ENCODE measurements at places on chromosomes 13 and 19. TPM values are rescaled to one million over a fixed set of nuclear protein-coding genes. Genes with fewer than 3 reads are reported as not detected.

GRCh38 chr13:43924549-43925245, 45.0 kb downstream of the LACC1 start:
- no peak for DNase-seq

- DNase-seq: no peak
These were observed 22.9 kb downstream of the ZNF114 start for GRCh38 chr19:48292798-48293197.

DNA sequence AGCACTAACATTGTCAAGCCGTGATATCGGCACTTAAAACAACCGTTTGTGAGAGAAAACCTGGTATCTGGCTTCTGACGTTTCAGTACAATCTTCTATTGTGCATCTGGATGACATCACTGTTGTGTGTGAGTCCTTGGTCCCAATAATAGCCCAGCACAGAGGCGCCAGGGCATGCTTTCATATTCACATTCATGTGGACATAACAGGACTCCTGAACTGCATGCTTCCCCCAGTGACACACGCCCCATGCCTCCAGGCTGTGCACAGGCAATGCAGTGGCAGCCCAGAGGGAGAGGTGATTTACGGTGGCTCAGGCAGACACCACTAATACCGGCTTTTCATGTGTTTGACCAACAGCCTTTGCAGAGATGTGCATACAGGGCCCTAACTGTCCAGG, 58.1 kb downstream of the MRPL57 start:
- no peak for DNase-seq

- DNase-seq: no peak
These were observed 53.0 kb upstream of the UQCRFS1 start for GRCh38 chr19:29266001-29266400.

DNA sequence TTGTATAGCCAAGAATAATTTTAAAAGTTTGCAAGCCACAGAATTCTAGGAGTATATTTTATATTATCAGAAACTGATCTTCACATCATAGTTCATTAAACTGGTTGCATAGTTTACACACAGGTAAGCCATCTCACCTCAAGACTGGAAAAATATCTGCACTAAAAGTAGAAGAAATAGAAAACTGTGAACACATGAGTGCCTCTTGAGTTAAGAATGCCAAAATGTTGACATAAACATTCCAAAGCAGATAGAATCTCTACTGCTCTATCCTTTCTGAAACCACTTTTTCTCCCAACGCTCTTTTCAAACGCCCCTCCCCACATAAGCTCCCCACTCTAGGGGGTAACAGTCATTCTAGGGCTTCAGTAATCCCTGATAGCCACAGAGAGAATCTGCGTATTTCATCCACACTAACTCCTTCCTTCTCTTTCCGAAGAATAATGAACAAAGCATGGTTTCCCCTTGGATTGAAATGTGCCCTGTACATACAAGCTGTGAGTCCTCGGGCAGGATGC, 201.5 kb downstream of the IRS2 start:
- DNase-seq: no peak

GRCh38 chr13:107284173-107284572, 716.2 kb upstream of the ARGLU1 start:
- DNase-seq: no peak

- no peak for DNase-seq
These were observed 8.9 kb upstream of the ARHGAP45 start for GRCh38 chr19:1058112-1058511.

DNA sequence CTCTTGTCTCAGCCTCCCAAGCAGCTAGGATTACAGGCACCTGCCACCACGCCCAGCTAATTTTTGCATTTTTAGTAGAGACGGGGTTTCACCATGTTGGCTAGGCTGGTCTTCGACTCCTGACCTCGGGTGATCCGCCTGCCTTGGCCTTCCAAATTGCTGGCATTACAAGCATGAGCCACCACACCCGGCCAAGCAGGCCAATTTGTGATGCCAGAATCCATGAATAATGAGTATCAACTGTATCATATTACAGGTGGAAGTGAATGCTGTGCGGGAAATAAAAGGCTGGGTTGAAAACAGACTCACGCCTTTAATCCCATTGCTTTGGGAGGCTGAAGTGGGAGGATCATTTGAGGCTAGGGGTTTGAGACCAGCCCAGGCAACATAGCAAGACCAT, 3.6 kb upstream of the NFILZ start:
- no peak for DNase-seq

The EHD2 gene
- total RNA-seq: 73.8 TPM

The TICAM1 gene
- 34.4 TPM for total RNA-seq

The SGCG gene
- 0.80 TPM for total RNA-seq

The GZMM gene
- 0.29 TPM for total RNA-seq

The PTPRS gene
- total RNA-seq: 200 TPM
